ENCODE measurements at places on chromosomes 5 and 9. TPM values are rescaled to one million over a fixed set of nuclear protein-coding genes. Genes with fewer than 3 reads are reported as not detected.

GRCh38 chr5:98341038-98342032 lies 432.1 kb upstream of the RGMB start:
- H3K4me1 ChIP-seq, result no peaks in the 10 kb centered on the region
- no peaks in the 10 kb centered on the region for H3K27me3 ChIP-seq
- DNase-seq, result no peak
- no peaks in the 10 kb centered on the region for H3K36me3 ChIP-seq
- no peak overlapping the region for H3K4me3 ChIP-seq

GRCh38 chr5:144084971-144085370 lies 85.5 kb downstream of the YIPF5 start:
- H3K4me3 ChIP-seq, result no peak overlapping the region
- H3K4me1 ChIP-seq, result no peaks in the 10 kb centered on the region
- no peak for DNase-seq
- H3K36me3 ChIP-seq, result no peaks in the 10 kb centered on the region
- no peak overlapping the region for H3K27ac ChIP-seq

- H3K36me3 ChIP-seq, result no peaks in the 10 kb centered on the region
- H3K4me3 ChIP-seq, result no peak overlapping the region
- no peak for DNase-seq
- H3K27ac ChIP-seq, result no peak overlapping the region
- H3K4me1 ChIP-seq, result no peaks in the 10 kb centered on the region
These were observed 37.7 kb downstream of the PCDHAC2 start for GRCh38 chr5:141003791-141004611.

GRCh38 chr9:1222511-1222910 lies 172.4 kb downstream of the DMRT2 start:
- no peak overlapping the region for H3K4me3 ChIP-seq
- no peak overlapping the region for H3K27ac ChIP-seq
- no peaks in the 10 kb centered on the region for H3K27me3 ChIP-seq
- H3K4me1 ChIP-seq, result no peaks in the 10 kb centered on the region
- no peak for DNase-seq
- no peaks in the 10 kb centered on the region for H3K36me3 ChIP-seq

DNA sequence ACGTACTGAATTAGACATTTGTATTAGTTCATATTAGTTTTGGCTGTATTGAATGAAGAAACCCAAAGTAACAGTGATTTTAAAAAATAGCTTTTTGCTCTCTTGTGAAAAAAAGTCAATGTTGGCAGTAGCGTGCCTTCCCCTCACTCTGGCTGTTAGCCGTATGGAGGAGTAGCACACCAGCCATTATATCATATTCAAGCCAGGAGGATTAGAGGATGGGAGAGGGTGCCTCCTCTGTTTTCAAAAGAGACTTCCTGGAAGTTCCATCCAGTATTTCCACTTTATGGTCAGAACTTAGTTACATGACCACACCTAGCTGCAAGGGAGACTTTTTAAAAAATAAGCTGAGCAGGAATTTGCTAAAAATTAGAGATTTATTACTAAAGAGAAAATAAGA lies 41.2 kb downstream of the GPR21 start:
- no peak for DNase-seq
- H3K36me3 ChIP-seq, result peaks cover 3% of the 10 kb centered on the region
- no peak overlapping the region for H3K4me3 ChIP-seq
- H3K27me3 ChIP-seq, result no peaks in the 10 kb centered on the region
- H3K27ac ChIP-seq, result peak overlapping the region; percentile 17

GRCh38 chr9:132606066-132606465 lies 23.7 kb downstream of the BARHL1 start:
- H3K36me3 ChIP-seq, result peaks cover 7% of the 10 kb centered on the region
- H3K4me1 ChIP-seq, result no peaks in the 10 kb centered on the region
- DNase-seq, result no peak
- no peak overlapping the region for H3K4me3 ChIP-seq

DNA sequence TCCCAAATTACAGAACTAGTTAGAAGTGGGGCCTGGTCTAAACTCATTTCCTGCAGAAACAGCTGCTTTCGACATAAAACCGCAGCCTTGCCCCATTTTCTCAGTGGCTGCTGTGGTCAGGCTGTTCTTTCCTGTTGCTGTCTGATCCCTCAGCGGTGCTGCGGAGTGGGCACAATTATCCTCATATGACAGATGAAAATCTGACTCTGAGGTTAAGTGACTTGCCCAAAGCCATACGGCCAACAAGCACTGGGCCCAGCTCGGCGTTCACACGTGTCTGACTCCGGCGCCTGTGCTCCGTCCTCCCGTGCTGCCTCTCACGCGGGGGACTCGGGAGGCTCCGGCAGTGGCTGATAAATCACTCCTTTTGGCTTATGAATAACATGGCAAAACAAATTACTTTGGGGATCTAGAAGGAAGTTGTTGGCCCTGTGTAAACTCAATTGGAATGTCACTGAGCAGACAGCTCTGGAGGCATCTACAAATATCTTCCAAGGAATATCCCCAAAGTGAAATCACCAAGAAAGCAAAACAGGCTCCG lies 142.6 kb upstream of the LMX1B start:
- H3K4me1 ChIP-seq, result no peaks in the 10 kb centered on the region
- no peak overlapping the region for H3K4me3 ChIP-seq
- H3K36me3 ChIP-seq, result no peaks in the 10 kb centered on the region
- peak; percentile 82 for DNase-seq

DNA sequence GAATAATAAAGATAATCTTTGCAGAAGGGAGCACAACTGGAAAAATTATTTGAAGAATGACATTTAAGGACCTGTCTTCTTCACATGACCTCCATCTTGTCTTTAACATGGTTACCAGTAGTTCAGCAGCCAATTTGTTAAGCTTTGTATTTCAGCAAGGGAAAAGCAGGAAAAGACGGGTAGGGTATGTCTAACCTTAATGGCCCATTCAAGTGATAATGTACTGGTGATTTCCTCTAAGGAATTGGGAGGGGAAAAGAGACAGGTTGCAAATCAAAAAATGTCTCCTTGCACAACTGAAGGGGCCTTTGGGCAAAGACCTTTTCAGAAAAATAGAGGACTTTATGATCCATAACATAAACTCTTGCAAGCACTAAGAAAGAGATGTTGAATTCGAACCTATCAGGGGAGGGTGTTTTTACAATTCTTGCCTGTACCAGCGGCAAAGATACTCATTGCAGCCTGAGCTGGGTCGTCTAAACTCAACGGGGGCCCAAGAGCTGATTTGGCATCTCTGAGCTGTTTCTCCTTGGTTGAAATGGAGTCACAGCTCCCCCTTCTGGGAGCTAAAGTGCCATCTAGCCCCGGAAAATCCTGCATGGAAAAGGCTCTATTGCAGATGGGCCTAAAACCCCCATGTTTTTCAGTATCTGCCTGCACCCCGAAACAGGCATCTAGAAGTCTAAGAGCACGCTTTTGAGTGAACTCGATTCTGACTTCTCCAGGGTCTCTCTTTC lies 3.8 kb downstream of the BRINP1 start:
- no peak overlapping the region for H3K27ac ChIP-seq
- H3K27me3 ChIP-seq, result no peaks in the 10 kb centered on the region

DNA sequence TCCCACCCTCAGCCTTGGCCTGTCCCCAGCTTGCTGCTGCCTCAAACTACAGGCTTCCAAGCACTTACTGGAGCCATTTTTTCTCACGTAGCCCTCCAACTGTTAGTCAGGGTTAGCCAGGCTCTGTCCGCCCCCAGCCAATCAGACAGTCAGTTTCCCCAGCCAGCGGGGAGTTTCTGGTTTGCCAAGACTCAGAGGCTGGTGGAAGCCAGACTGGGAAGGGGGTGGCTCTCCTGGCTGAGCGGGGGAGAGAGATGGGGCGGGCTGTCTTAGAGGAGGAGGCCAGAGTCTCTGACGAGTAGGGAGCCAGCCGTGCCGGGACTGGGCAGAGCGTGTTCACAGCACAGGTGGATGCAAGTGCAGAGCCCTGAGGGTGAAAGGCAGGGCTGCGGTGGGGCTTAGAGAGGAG lies 15.3 kb downstream of the PROP1 start:
- H3K36me3 ChIP-seq, result no peaks in the 10 kb centered on the region
- H3K27ac ChIP-seq, result no peak overlapping the region
- no peak for DNase-seq
- no peaks in the 10 kb centered on the region for H3K4me1 ChIP-seq
- no peaks in the 10 kb centered on the region for H3K27me3 ChIP-seq

- DNase-seq, result no peak
- peak overlapping the region; percentile 79 for H3K4me3 ChIP-seq
- H3K27me3 ChIP-seq, result no peaks in the 10 kb centered on the region
- no peaks in the 10 kb centered on the region for H3K36me3 ChIP-seq
- no peaks in the 10 kb centered on the region for H3K4me1 ChIP-seq
These were observed 329 bp downstream of the CDC23 start for GRCh38 chr5:138212828-138213160.

GRCh38 chr9:108049026-108049607 lies 559.5 kb upstream of the KLF4 start:
- no peak for DNase-seq
- H3K36me3 ChIP-seq, result no peaks in the 10 kb centered on the region
- H3K27me3 ChIP-seq, result no peaks in the 10 kb centered on the region
- H3K4me1 ChIP-seq, result no peaks in the 10 kb centered on the region

- DNase-seq, result no peak
- no peaks in the 10 kb centered on the region for H3K27me3 ChIP-seq
- H3K4me3 ChIP-seq, result no peak overlapping the region
- no peak overlapping the region for H3K27ac ChIP-seq
These were observed 919.4 kb downstream of the TLE4 start for GRCh38 chr9:80491086-80491696.

TAF11L11 gene
- not detected for total RNA-seq

GPRIN1 gene
- total RNA-seq, result 0.87 TPM

NIM1K gene
- total RNA-seq, result 0.58 TPM

TLX3 gene
- total RNA-seq, result not detected

CERCAM gene
- total RNA-seq, result 46.0 TPM

MBLAC2 gene
- total RNA-seq, result 5.8 TPM

AK3 gene
- total RNA-seq, result 51.4 TPM

HAVCR1 gene
- 1.0 TPM for total RNA-seq

Data from aorta (tissue), 5 donors.